IPS-NIHi11 (cell line): ENCODE measurements at places on chromosomes 5 and 9.
A peak's percentile ranks its signal among the peaks of the same experiment; 100 is the strongest.

GRCh38 chr9:99130069-99130468 is 25.2 kb downstream of the TGFBR1 start:
- peak; percentile 14 for DNase-seq

- no peak for DNase-seq
Observed at GRCh38 chr5:181245427-181246275, 1.9 kb upstream of the RACK1 start.

GRCh38 chr9:16901590-16901989 is 31.1 kb upstream of the BNC2 start:
- no peak for DNase-seq

DNA sequence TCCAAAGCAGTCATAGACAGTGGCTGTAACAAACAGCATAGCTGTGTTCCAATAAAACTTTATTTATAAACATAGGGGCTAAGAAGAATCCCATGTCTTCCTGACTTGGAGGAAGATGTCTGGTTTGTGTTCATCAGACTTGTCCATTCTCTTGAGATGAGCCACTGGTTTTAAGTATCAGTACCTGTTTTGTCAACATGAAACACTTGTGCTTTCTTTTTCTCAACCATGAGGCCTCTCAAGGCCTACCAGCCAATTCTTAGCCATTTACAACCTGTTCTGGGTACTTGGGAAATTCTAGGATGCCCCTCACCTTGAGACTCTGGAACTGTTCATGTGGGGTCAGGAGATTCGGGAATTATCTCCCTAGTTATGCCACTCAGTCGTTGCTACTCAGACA is 154.3 kb upstream of the PPP1R2B start:
- no peak for DNase-seq

DNA sequence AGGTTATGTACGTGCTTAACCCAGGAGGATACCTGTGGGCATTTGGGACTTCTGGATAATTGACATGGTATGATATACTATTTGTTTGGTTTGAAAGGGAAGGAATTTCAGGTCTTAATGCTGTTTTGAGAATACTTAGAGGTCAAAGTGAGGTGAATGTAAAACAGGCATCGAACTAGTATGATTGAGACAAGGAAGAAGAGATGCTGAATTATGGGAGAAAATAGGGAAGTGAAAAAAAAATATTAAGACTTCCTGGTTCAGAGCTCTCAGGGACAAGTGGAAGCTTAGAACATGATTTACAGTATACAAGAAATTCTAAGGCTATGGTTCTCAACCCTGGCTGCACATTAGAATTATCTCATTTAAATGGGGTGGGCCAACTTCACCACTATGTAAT is 115.3 kb downstream of the CD180 start:
- DNase-seq: no peak

DNA sequence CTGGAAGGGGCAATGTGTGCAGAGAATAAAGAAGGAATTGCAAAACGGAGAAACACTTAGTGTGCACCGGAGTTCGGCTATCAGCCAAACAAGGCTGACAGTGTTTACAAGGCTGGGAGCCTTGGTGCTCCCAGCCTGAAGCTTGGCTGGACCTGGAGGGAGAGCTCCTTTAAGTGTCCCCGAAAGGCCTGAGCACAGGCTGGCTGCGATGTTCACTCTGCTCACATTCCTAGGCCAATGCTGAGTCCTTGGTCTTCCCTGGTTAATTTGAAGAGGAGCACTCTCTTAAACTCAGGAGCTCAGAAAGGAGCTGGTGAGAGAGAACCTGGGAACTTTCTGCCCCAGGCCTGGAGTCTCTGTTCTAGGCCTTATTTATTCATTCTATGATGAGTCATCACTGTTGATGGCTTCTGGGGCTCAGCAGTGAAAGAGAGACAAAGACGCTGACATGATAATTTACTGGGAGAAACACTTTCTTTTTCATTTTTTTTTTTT is 88.6 kb upstream of the MYO10 start:
- DNase-seq: no peak

- DNase-seq: no peak
Observed at GRCh38 chr5:165000479-165001190, 1495.2 kb downstream of the MAT2B start.

DNA sequence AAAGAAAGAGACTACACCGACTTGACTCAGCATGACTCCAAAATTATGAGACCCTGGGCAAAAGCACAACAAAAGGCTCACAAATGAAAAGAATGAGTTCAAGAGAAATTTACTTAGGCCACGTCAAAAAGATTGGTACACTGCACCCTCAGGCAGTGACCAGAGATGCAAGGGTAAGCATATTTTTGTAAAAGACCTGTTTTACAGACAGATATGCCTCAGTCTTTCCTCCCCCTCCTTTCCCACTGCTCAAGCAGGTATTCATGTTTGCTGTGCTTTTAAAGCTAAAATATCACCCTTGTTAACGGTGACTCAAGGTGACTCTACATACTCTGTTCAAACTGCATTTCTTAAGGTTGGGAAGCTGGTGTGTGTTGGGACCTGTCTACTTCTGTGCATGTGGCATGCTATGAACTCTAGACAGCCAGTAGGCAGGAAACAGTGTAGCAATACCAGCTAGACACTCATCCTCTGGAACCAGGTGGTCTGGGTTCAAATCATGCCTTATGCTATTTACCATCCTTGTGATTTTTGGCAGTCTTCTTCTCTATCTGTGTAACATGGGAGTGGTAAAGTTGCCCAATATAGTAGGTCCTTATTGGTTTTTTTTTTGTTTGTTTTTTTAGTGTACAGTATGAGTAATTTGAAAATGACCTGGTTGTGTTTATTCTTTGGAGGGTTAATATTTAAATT is 98.7 kb downstream of the TLE4 start:
- no peak for DNase-seq

GRCh38 chr9:89606624-89607311 is 2.0 kb downstream of the GADD45G start:
- DNase-seq: peak; percentile 57

DNA sequence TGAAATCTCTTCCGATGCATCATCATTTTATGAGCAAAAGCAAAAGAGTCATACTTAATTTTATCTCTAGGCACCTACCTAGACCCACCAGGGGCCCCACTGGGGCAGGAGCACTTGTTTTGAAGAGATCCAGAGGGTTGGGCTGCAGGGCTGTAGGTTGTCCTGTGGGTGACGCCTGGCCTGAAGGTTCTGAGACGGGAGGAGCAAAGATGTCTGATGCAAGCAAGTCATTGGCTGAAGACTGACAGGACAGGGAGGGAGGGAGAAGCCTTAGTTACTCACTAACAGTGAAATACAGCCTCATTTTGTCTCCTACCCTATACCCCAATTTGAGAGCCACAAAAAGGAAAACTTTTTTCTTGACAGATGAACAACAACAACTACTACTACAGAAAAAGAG is 17.1 kb upstream of the C9 start:
- no peak for DNase-seq
